Activated T-helper 17 cell treated with anti-CD3 and anti-CD28 coated beads, Interleukin-2, amount 50 U/mL, for 72 hours (primary cell): ENCODE measurements at places on chromosomes 1 and 21. TPM values are rescaled to one million over a fixed set of nuclear protein-coding genes. Genes with fewer than 3 reads are reported as not detected.

Gene SPRR2G
- not detected for total RNA-seq

Gene CAPN2
- 73.0 TPM for total RNA-seq

Gene PALMD
- not detected for total RNA-seq

Gene CTH
- total RNA-seq: 8.5 TPM

Gene ZZZ3
- total RNA-seq: 47.8 TPM

Gene OPRD1
- total RNA-seq: not detected

Gene USP1
- total RNA-seq: 44.7 TPM

DNA sequence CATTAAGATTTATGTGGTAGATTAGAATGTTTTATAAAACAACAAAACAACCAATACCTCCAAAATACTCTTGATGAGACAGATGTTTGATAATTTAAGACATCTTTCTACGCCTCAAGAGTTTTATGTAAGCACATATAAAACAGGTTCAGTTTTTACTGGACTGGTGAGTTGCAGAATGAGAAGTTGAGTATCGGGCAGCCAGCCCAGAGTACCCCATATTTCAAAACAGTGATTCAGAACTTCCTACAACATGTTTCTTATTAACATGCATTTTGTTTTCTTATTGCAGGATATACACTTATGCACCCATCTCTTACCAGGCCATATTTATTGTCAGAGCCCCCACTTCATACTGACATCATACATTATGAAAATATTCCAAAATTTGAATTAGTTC lies 91.4 kb upstream of the RAVER2 start:
- ATAC-seq: no peak

- ATAC-seq: no peak
Measured at GRCh38 chr1:2320760-2321667, 70.3 kb downstream of the MORN1 start.

- ATAC-seq: no peak
Measured at GRCh38 chr1:62221171-62221570, 26.5 kb downstream of the L1TD1 start.

- ATAC-seq: no peak
Measured at GRCh38 chr1:205688171-205689080, 8.1 kb upstream of the SLC45A3 start.

- no peak for ATAC-seq
Measured at GRCh38 chr1:95096218-95096841, 20.8 kb upstream of the TLCD4 start.

DNA sequence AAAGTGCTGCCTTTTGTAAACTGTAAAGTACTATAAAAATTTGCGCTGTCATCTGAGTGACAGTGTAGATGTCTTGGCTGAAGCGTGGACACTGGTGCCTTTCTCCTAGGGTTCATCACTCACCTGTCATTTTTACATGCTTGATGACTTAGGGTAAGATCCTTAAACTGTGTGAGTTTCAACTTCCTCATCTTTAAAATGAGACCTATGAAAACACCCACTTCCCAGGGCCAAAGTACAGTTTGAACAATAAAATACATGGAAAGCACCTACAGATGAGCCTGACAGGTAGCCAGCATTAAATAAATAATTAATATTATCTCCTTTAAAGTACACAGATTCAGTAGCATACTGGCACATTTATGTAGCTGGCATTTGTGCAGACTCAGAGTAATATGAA lies 309.9 kb downstream of the CHRM3 start:
- no peak for ATAC-seq

- no peak for ATAC-seq
Measured at GRCh38 chr1:39458991-39459390, 32.4 kb upstream of the BMP8A start.
